NCI-H1930 (cell line): ENCODE measurements at places on chromosomes 5 and 9.

- DNase-seq: no peak
These were observed 36.3 kb upstream of the OTULINL start for GRCh38 chr5:14545308-14545707.

DNA sequence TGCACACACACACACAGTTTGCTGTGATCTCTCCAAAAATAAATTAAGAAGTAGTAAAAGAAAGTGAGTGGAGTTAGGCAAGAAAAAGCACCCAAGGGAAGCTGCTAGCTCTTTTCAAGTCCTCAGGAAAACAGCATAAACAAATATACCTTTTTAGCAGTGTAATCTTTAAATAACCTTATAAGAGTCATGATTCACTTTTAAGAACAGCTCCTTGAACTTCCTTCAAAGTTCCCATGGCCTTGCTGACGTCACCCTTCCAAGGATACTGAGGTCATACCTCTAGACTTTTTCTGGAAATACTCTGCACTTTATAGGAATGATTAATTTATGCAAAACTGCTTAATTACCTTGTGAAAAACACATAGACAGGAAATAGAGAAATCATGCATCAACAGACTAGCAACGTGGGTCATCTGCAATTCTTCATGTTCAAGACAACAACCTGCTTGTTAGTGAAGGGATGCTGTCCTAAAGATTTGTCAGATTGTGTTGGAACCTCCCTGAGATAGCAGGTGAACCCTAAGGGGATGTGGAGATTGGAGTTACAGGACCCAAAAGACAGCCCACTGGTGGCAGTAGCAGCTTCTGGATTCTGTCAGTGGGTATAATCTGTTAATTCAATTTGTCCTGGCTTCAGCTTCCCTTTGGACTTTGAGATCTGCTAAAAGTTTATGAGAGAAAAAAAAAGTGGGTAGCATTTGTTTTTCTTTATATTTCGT, 229.0 kb downstream of the ELAVL2 start:
- no peak for DNase-seq

DNA sequence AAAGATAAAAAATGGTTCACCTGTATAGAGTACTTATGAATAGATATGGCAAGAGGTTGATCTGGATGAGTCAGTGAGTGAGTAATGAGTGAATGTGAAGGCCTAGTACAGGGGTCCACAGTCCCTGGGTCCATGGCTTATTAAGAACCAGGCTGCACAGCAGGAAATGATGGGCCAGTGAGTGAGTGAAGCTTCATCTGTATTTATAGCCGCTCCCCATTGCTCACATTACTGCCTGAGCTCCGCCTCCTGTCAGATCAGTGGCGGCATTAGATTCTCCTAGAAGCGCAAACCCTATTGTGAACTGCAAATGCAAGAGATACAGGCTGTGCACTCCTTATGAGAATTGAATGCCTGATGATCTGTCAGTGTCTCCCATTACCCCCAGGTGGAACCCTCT, 307.7 kb upstream of the ZNF608 start:
- DNase-seq: no peak

GRCh38 chr9:84145031-84145430, 164.4 kb downstream of the RMI1 start:
- no peak for DNase-seq

- DNase-seq: no peak
These were observed 89.8 kb downstream of the PSAT1 start for GRCh38 chr9:78386773-78387172.

DNA sequence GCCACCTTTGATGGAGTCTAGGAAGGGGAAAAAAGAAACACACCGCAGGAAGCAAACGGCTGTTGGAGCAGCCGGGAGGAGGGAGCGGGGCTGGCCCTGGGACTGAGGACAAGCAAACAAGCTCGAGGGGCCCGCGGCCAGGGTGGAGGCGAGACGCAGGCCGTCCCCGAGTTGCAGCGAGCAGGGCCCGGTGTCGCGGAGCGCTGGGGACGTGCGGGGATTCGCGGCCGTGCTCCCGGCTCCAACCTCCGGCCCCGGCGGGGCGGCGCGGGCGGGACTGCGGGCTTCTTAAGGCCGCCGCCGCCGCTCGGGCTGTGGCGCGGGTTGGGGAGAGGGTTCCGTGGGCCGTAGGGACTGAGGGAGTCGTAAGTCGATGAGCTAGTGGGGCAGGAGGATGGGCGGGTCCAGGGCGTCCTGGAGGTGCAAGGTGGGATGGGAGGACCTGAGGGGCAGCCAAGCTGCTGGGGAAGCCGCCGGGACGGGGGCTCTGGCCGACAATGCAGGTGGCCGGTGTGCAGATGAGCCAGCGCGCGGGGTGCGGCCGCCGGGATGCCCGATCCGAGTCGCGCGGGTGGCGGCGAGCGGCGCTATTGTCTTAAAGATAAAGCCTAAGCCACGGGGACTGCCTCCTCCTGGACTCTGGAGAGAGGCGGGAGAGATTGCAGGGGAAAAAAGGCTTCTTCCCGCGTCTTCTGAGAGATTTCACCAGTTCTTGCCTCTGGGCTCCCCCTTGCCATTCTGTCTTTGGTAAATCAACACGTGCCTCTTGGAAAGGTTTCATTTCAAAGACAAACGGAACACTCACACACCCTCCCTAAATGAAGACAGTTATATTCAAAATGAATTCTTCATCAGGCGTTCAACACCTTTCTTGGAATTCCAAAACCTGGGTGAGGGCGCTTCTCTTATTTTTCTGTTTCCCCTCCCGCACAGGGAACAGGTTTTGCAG, 1.6 kb upstream of the HAPLN1 start:
- peak; percentile 44 for DNase-seq

GRCh38 chr9:89675058-89675742, 70.4 kb downstream of the GADD45G start:
- DNase-seq: no peak

GRCh38 chr5:17267106-17267505, 49.7 kb downstream of the BASP1 start:
- no peak for DNase-seq

- DNase-seq: no peak
These were observed 216.6 kb downstream of the TSSK1B start for GRCh38 chr5:113218200-113218599.

- no peak for DNase-seq
These were observed 88.5 kb downstream of the TTLL11 start for GRCh38 chr9:122004589-122004988.

GRCh38 chr9:121786543-121786948, 135.1 kb downstream of the DAB2IP start:
- no peak for DNase-seq

DNA sequence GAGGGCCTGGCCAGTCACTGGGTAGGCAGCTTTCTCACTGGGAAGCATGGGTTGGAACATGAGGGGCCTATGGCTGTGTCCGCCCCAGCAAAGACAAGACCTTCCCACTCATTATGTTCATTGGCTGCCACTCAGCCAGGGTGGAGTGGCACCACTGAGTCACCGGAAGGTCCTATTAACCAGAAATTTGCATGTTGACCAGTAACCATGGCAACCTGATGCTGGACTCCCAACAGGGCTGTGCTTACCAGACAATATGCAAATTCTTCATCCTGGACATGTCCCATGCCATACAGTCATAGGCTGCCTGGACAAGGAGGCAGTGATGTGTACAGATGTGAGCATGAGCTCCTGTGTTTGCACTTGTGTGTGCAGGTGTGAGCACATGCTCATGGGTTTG, 66.7 kb downstream of the PSD2 start:
- no peak for DNase-seq

DNA sequence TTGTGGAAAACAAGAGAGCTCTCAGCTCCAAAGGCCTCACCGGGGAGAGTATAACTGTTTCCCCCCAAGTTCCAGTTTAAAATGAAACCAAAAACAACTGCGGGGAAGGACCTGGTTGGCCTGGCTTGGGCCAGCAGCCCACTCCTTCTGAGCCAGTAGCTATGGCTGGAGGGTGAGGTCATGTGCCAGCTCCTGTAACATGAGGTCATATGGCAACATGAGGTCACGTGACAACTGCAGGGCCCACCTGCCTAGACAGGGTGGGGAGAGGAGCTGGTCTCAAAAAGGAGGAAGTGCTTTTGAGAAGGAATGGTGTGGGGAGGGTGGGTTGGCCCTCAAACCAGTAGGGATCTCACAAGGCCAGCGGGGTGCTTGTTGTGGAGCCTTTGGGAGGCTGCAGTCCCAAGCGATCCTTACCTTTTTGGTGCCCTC, 29.3 kb upstream of the CRB2 start:
- no peak for DNase-seq

DNA sequence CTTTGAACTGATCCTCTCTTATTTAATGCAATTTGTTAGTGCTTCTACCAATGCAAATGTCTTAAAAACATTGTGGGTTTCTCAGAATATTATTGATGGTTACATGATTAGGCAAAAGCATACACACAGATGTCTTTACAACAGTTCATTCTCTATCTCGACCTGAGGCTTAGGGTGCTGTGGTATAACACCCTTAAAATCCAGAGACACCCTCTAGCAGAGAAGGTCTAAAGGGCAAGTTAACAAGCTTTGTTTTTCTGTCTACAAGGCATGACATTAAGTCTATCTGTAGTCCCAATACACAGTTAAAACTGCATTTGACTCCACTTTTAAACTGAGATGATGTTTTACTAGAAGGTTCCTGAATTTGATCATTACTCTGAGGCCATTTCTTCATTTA, 518.7 kb upstream of the MEF2C start:
- no peak for DNase-seq

DNA sequence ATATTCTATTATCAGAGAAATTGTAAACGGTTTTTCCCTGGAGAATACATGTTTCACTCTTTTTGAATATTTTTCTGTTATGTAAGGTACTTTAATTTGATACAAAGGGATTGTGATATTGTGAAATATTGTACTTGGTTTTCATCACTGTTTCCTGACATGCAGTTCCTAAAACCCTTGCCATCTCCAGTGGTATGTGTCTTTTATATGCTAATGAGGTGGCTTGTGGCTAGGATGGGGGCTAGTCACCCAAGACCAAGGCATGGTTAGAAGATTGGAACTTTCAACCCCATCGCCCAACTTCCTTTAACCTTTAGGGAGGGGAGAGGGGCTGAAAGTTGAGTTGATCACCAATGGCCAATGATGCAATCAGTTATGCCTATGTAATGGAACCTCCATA, 160.6 kb downstream of the TAF11L14 start:
- DNase-seq: no peak

- DNase-seq: peak; percentile 36
These were observed 238.4 kb downstream of the ARRDC3 start for GRCh38 chr5:91144491-91145332.

GRCh38 chr5:81314581-81314980, 13.2 kb downstream of the ZCCHC9 start:
- no peak for DNase-seq

DNA sequence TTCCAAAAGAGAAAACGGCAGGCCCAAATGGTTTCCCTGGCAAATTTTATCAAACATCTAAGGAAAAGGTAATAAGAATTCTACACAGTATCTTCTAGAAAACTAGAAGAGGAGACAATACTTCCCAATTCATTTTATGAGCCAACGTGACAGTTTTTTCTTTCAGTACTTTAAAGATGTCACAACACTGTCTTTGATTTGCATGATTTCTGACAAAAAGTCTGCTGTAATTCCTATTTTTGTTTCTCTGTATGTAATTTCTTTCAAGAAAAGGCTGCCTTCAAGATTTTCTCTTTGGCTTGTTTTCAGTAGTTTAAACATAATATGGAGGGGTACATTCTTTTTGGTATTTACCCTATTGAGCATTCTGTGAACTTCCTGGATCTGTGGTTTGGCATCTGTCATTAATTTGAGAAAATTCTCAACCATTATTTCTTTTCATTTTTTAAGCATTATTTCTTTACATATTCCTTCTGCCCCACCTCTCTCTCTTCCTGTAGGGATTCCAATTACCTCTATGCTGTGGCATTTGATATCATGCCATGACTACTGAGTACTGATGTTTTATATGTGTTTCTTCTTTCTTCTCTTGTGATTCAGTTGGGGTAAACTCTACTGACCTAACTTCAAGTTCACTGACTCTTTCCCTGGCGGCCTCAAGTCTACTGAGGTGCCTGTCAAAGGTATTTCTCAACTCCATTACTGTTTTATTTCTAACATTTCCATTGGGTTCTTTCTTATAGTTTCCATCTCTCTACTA, 32.2 kb downstream of the ANKS6 start:
- DNase-seq: no peak

DNA sequence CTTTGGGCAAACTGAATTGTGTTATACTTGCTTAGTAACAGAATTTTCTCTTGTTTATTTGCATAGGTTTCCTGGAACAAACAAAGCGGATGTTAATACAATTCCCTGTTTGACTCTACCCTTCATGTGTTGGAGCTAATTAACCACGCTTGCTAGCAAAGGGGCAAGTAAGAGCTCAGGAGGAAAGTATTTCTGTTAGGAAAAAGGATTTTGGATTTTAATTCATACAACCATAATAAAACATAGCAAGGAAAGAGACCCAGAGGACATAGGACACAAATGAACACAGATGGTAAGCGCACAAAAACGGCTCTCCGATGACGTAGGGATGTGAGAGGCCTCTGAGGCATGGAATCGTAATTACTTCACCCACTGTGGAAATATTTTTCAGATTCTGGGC, 5.1 kb upstream of the DCAF12 start:
- no peak for DNase-seq

- DNase-seq: no peak
These were observed 38.3 kb upstream of the TGFBR1 start for GRCh38 chr9:99066571-99066970.

- no peak for DNase-seq
These were observed 159.1 kb upstream of the ACOT12 start for GRCh38 chr5:81552852-81553566.

GRCh38 chr5:176716320-176716719, 69.0 kb downstream of the TSPAN17 start:
- no peak for DNase-seq

DNA sequence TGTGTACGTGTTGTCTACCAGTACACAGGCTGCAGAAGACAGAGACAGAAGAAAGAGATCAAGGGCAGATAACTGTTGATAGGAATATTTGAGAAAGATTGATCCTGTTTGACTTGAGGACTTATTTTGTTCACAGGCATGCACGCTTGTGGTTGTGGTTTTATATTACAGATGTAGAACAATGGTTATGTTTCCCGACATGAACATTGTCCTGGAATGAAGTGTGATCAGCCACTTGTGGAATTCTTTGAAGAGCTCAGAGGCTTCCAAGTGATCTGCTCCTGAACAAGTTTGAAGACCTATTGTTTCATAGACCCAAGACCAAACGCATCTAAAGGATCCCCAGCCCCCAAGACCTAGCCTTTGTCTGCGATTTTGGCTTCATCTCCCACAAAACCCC, 13.7 kb downstream of the TEX53 start:
- DNase-seq: no peak

- no peak for DNase-seq
These were observed 351.0 kb upstream of the SLC24A2 start for GRCh38 chr9:20139763-20140290.

DNA sequence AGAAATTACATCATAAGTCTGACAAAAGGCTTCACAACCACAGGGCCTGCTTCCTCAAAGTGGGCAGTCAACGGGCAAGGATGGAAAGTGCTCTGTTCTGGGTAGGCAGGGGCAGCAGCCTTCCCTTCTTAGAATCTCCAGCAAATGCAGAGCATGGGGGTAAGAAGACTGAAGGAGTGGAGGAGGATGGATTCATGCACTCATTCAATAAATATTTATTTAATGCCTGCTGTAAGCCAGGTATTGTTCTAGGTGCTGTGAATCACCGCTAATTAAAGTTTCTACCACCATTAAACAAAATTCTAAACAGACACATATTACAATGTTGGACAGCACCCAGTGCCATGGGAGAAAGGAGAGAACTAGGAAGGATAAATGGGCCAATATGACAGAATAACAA, 195.6 kb downstream of the ELAVL2 start:
- no peak for DNase-seq

- DNase-seq: no peak
These were observed 11.4 kb downstream of the BHMT start for GRCh38 chr5:79122973-79123372.
